ENCODE measurements at places on chromosomes 7 and 10.

DNA sequence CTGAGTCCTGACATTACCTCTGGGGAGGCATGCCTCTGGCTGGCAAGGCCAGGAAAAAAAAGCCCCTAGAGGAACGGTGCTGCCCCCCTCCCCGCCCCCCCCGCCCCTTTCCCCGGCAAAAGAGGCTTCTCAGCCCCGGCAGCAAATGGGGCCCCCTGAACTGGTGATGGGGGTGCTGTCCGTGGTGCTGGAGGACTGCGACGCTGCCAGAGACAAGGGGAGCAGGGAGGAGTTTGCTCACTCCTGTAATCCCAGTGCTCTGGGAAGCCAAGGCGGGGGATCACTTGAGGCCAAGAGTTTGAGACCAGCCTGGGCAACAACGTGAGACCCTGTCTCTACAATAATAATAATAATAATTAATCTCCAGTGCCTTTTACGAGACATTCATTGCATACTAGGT lies 23.7 kb downstream of the SRRM3 start:
- no peak for DNase-seq

DNA sequence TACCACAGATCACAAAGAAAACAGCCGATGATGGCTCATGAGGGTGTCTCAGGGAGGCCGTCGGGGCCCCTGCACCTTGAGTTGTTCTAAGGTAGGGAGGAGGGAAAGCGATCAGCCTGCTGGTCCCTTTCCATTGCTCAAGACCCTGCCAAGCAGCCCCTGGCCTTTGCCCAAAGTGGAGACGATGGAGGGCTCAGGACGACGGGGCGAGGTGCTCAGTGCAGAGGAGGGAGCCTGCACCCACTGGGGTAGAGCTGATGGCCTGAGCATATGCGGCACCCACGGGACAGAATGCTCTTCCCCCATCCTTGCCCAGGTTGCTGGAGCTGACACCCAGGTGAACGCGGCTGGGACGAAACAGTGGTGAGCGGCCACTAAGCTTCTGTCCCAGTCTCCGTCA lies 58.3 kb upstream of the FAM20C start:
- no peak for DNase-seq

DNA sequence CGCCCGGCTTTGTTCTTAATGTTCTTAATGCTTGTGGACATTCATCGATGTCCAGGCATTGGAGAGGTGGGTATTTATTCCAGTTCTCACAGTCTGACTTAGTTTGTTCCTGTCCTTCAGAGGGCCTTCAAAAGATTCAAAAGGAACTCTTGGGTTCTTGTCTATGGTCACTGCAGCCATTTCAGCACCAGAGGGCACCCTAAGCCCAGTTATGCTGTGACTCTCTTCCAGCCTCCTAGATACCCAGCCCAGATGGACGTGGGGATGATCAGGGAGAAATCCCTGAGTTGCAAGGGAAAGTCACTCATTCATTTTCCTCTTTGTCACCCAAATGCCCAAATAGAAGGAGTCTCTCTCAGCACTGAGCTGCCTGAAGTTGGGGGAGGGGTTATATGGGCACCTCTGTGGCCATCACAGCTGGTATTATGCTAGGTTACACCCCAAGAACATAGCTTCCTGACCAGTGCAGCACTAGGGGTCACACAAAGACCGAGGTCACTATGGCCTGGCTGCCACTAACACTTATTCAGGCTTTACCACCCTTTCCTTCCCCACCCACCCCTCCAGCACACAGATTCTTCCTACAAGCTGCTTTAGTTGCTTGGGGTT lies 26.5 kb upstream of the CCDC126 start:
- DNase-seq = peak; percentile 69

DNA sequence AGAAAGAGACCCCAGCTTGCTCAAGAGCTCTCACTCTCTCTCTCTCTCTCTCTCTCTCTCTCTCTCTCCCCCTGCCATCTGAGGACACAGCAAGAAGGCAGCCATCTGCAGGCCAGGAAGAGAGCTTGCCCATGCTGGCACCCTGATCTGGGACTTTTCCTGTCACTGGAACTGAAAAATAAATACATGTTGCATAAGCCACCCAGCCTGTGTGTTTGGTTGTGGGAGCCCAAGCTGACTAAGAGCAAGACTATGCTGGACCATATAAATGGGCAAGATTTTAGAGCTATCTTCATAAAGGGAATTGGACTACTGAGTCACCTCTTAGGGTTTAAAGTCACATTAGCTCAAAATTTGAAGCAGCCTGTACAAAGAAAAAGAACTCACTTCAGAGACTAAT lies 98.6 kb downstream of the SLC16A9 start:
- no peak for DNase-seq

DNA sequence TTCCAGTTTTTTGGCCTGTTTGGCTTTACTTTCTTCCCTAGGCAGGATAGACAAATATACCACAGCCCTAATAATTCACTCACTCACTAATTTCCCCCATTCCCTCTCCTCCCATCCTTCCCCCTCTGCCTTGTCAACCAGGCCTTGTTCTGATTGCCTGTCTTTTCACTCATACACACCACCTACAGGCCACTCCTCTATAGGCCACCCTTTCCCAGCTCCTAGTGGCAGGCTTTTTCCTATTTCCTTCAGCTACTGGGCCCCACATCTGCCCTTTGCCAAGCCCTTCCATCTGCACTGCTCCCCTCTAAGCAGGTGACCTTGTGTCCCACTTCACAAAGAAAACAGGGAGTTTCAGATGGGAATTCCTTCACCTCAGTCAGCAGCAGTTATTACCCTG lies 59.8 kb upstream of the MSRB2 start:
- no peak for DNase-seq

GRCh38 chr10:29658984-29659965 lies 24.5 kb upstream of the SVIL start:
- peak; percentile 87 for DNase-seq

- no peak for DNase-seq
Measured at GRCh38 chr10:99535764-99536337, 3.1 kb downstream of the NKX2-3 start.

- peak; percentile 10 for DNase-seq
Measured at GRCh38 chr10:100327007-100327717, 2.9 kb downstream of the PKD2L1 start.

- no peak for DNase-seq
Measured at GRCh38 chr10:6924166-6924565, 344.1 kb upstream of the PRKCQ start.

- no peak for DNase-seq
Measured at GRCh38 chr7:159036916-159037605, 107.6 kb downstream of the VIPR2 start.

DNA sequence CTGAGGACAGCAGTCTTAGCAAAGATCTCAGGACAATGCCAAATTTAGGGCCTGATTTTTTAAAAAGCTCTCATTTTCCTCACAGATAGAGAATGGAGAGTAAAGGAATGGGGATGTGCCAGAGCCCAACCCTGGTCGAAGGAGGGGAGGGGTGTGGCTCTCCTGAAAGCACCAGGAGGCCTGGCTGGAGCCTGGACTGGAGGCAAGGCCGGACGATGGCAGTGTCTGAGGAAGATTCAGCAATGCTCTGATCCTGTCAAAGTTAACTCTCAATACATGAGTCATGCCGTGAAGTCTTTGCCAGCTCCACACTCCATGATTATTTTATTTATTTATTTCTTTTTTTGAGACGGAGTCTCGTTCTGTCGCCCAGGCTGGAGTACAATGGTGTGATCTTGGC lies 108.3 kb downstream of the UPF2 start:
- no peak for DNase-seq

DNA sequence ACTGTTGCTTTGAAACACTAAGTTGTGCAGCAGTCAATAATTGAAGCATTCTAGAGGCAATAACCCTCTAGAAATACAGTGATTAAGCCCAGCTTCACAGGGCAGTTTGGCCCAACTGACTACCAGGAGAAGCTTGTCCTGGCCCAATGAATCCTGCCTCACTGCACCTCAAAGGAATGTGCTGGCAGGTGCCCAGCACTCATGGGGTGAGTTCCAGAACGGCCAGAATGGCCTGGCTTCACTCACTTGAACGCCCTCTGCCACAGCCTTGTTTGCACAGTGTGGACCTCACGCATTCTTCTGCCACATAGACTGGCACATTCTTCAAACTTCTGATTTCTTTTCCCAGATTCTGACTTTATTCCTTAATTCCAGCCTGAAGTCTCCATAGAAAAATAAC lies 6.6 kb upstream of the ITIH2 start:
- DNase-seq = no peak

DNA sequence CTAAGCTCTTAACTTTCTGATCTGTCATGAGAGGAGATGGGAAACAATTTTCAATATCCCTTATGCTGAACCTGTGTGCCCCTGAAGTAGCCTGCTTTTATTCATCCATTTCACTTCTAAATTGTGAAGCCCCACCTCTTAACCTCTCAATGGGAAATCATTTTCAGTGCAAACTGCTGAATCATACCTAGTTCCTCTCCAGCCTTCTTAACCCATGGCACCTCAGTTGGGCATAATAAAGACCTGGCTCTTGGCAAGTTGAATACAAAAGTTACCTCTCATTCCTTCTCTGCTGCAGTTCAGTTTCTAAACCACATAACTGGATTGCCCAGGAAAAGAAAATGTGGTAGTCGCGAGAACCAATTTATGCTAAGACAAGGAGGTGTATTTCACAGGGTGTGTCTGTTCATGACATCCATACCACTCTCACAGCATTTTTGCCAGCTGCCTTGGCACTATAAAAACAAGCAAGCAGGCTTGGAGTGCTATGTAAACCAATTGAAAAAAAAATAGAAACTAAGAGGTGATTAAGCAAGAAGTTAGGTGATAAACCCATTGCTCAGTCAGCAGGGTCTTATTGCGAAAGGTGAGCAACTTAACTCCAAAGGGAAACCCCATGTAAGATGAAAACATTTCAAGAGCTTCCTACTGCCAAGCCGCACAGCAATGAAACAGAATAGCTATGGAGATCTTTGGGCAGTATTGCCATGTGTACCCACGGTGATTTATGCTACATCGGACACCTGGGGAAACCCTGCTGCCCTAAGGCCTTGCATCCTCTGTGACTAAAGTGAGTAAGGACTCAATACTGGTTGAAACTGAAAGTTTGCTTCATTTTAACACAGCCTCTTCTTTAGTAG lies 57.0 kb upstream of the DKK1 start:
- no peak for DNase-seq

DNA sequence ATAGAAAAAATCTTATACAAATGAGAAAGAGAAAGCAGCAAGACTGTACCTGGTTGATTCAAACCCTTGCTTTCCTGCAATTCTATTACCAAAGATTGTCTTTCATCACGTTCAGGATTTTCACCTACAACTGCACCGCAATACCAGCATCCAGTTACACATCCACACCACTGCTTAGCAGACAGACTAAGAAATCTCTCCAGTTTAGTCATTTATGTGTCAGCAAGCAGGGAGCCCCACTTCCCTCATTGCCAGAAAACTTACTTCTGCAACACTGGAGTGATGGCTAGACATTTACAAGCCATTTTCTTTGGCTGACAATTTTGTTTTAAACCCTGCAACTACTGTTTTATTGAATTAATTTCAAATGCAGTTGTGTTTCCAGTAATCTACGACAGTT lies 359.6 kb upstream of the MEOX2 start:
- no peak for DNase-seq

DNA sequence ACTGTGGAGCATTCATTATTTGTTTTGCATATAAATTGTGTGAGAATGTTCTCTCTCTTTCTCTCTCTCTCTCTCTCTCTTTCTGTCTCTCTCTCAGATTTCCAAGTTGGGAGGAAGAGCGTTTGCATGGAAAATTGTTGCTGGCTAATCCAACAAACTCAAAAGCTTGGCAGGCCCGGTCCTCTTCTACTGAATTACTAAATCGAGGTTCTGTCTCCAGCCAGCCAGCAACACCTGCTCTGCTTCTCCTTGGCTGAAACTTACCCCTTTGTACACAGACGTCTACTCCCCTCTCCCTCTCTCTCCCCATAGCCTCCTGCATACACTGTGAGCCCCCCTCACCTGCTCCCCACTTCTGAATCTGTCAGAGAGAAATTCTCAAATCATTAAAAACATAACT lies 996.4 kb upstream of the AUTS2 start:
- no peak for DNase-seq

DNA sequence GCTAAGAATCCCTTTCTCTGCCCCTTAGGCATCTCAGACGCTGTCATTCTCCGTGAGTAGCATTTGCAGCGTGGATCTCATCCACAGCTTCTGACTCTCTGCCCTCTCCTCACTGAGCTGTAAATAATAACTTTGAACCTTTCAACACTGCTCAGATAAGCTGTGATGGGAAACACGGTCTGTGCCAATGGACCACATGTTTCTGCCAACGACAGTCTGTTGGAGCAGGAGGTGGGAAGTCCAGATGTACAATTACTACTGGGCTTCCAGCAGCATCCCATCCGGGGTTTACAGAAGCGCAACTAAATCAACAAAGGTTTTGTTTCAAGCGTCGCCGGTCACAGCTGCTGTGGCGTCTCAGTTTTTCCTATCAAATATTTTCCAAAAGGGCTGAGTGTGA lies 1110.6 kb downstream of the TYW1 start:
- no peak for DNase-seq

- DNase-seq = no peak
Measured at GRCh38 chr10:113019096-113019495, 69.0 kb downstream of the TCF7L2 start.

DNA sequence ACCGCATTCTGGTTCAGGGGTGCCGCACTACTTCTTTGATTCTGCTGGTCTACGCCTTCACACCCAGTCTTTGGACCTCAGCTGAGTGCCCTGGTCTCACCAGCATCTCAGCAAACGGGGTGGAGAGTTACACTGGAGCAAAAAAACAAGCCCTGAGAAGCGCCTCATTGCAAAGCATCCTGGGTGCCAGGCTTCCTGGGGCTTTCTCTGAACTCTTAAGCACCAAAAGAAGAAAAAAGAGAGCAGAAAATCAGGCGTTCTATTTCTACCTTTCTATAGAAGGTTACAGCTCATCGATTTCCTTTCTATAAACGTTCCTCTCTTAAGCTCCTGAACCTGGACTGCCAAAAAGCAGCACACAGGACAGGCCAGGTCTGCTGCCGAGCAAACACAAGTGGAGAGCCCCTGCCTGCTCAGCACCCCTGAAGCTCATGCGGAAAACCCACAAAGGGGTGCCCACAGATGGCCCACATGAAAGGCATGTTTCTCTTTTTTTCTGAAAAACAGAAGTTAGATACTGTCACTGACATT lies 217.9 kb downstream of the SFMBT2 start:
- peak; percentile 77 for DNase-seq

DNA sequence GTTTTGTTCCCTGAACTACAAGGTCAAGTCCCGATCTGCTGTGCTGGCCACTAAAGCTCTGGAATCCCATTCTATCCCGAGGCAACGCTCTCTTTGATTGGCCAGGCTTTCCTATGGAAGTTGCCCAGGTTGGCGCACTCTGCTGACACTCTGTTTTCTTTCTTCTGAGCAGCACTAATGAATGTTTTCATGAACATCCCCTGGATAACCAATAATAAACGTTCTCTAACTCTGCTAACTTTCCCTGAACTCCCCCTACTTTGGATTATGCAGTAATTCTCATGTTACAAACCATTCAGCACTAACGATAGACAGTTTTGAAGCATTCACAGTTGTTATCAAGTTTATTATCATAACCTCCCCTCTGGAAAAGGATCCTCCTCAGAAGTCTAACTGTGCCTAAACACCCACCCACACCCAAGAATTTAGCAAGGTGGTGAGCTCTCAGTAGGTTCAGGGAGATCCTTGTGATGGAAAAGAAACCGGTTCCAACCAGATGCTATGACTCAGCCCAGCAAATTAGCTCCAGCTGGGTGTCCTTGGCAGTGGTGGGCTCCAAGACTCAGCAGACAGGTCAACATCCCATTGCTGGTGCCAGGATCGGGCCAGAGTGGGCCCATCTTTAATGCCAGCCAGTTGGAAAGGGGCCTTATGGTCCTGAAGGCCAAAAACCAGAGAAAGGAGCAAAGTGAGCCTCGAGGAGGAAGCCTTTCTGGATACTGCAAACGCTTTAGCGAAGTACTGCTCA lies 68.4 kb downstream of the CREB3L2 start:
- no peak for DNase-seq

- DNase-seq = no peak
Measured at GRCh38 chr10:59362144-59362958, at the start of gene FAM13C. FAM13C (minus strand) TSS chr10:59362549; CDS start chr10:59362460, 89 bp downstream.

All from CD4-positive, alpha-beta T cell treated with Interleukin-2 at 100 ng/mL for 4 hours (primary cell).